ENCODE measurements at places on chromosomes 7 and 10.

GRCh38 chr10:33039181-33039580, 81.2 kb upstream of the ITGB1 start:
- no peak for DNase-seq

GRCh38 chr7:86445285-86445684, 198.4 kb upstream of the GRM3 start:
- no peak for DNase-seq

- no peak for DNase-seq
Observed at GRCh38 chr7:154857728-154858681, 144.9 kb downstream of the PAXIP1 start.

DNA sequence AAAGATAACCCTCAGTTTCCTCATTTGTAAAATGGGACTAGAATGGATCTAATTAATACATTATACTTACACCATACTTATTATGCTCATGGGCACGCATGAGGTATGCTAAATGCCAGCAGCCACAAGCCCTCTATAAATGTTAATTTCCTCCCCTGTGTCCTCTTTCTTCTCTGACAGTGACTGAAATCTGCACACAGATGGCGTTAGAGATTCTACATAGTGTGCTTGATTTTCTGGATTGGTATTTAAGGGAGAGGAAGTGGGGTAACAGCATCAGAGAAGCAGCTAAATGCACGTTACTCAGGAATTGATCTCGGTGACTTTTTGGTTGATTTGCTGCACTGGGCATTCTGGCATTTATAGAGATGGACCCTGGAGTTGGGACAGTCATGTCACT, 568.5 kb downstream of the CALN1 start:
- DNase-seq: no peak

- DNase-seq: no peak
Observed at GRCh38 chr7:147659036-147659995, 931.2 kb upstream of the C7orf33 start.

- peak; percentile 86 for DNase-seq
Observed at GRCh38 chr10:113865901-113866300, 11.4 kb downstream of the NHLRC2 start.

- DNase-seq: no peak
Observed at GRCh38 chr10:95384011-95384704, 93.4 kb upstream of the PDLIM1 start.

DNA sequence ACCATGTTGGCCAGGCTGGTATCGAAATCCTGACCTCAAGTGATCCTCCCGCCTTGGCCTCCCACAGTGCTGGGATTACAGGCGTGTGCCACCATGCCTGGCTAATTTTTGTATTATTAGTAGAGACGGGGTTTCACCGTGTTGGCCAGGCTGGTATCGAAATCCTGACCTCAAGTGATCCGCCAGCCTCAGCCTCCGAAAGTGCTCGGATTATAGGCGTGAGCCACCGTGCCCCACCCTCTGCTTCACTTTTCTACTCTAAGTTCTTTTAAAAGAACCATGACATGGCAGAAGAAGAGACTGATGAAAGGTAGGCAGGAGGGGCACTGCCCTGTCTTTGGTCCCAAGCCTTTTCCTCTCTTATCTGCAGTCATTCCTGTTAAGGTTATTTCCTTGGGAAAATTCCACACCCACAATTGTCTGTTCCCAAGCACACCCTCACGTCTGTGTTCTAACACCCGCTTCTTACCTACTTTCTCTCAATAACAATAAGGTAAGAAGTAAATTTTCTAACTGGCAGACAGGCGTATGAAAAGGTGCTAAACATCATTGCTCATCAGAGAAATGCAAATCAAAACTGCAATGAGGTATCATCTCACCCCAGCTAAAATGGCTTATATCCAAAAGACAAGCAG, 291.7 kb downstream of the DPP6 start:
- DNase-seq: no peak

- no peak for DNase-seq
Observed at GRCh38 chr7:129906700-129907099, 46.1 kb downstream of the UBE2H start.

GRCh38 chr7:150978126-150978789, at the start of gene KCNH2:
TSS of gene KCNH2 (minus strand) at chr7:150978321. CDS start at chr7:150977913, 408 bp downstream.
- no peak for DNase-seq

GRCh38 chr7:128875523-128875948, 12.9 kb downstream of the ATP6V1F start:
- DNase-seq: no peak

DNA sequence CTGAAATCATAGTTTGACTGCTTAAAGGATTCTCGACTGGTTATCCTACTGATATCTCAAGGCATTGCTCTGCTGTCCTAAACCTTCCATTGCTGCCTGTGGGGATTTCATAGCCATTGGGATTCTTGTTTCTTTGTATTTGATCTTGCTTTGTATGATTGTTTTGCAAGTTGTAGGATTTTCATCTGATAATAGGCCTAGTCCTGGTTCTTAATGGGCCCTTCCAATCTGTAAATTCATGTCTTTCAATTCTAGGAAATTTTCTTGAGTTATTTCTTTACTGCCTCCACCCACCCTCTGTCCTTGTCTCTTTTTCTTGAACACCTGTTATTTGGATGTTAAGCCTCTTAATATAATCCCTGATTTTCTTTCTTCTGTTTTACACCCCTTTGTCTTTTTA, 72.2 kb downstream of the LANCL2 start:
- DNase-seq: no peak
